LHCN-M2 (cell line): ENCODE measurements at places on chromosomes 3 and 15. TPM values are rescaled to one million over a fixed set of nuclear protein-coding genes. Genes with fewer than 3 reads are reported as not detected.

DNA sequence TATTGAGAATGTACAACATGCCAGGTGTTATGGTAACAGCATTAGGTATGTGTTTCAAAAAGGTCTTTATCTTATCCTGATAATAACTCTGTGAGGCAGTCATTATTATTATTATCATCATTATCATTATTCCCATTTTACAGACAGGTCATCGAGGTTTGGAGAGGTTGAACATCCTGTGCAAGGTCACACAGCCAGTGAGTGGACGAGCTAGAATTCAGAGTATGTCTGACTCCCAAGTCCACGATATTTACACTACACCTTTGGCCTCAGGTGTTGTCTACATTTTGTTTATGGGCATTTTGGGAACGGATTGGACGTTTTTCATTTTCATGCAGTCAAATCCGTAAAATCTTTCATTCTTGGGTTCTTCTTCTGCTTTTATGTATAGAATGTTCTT lies 24.0 kb downstream of the GLDN start:
- DNase-seq: no peak

CCR9 gene
- not detected in 2 replicates for total RNA-seq

DNA sequence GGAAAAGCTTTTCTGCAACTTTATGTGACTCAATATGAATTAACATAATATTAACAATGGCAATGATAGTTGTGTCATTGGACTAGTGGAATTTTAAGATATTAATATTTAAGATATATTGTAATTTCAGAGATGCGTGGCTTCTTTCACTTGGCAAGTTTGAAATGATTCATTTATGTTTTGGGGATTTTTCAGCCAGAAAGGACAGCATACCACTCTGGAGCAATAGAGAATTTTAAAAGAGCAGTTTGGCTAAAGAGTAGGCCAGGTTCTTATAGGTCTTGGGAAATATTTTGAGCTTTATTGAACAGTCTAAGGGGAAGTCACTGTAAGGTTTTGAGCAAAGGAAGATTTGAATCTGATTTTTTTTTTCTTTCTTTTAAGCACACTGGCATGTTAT lies 16.5 kb downstream of the GMPS start:
- DNase-seq: no peak

SCG3 gene
- total RNA-seq: not detected in 2 replicates

GRCh38 chr3:146326875-146327543 lies 76.1 kb upstream of the PLSCR4 start:
- peak; percentile 71 for DNase-seq

COMMD2 gene
- total RNA-seq: 24.6 and 38.8 TPM in 2 replicates

- no peak for DNase-seq
Measured at GRCh38 chr3:120741320-120741719, 996 bp downstream of the RABL3 start.

CORO2B gene
- total RNA-seq: 18.3 and 20.3 TPM in 2 replicates

GOLGA6L10 gene
- total RNA-seq: 0.77 and 0.80 TPM in 2 replicates

DNA sequence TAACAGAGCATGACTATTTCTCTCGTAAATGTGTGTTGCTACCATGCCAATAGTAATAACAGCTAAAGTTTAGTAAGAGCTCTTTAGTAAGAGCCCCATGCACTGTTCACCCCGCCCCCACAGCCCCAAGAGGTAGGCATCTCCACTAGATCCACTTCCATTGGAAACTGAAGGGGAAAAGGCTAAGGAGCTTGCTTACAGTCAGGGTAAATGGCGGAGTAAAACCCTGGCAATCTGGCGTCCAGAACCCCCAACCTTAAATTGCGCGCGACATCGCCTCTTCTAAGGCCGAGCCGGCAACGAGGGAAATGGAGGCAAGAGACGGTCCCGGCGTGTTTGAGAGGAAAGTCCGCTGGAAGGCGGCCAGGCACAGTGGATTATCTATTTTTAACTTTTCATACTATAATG lies 654 bp upstream of the C3orf38 start:
- DNase-seq: peak; percentile 40

- DNase-seq: no peak
Measured at GRCh38 chr3:128546646-128547045, 53.6 kb upstream of the GATA2 start.

GRCh38 chr3:190074817-190075216 lies 45.9 kb downstream of the P3H2 start:
- DNase-seq: no peak

GRCh38 chr3:138941259-138941885 lies 5.6 kb downstream of the FOXL2 start:
- DNase-seq: peak; percentile 20

DNA sequence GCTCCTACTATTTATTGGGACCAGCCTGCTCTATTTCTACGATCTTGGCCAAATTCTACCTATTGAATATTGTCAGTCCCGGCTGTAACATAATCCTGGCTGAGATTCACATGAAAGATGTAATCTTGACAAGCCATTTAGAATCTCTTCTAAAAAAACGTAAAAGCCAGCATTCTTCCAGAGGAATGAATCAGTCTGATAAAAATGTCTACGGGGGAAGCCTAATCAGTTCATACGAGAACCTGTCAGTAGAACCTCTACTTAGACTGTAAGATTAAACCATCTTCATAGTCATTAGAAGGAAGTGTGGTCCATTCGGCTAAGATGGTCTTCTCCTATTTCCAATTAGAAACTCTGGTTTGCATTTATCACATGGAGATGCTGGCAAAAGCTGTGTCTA lies 147.2 kb upstream of the WNT5A start:
- DNase-seq: no peak

AGBL1 gene
- total RNA-seq: under 0.01 TPM in 1 of 2 replicates, not detected in the other

AGTR1 gene
- 5.1 and 6.4 TPM in 2 replicates for total RNA-seq

GRCh38 chr3:52830535-52831258 lies at the start of gene ITIH4:
Gene ITIH4, minus strand, starts transcription at chr3:52830672. Its CDS starts 30 bp downstream, at chr3:52830642.
- DNase-seq: no peak

C3orf49 gene
- not detected in 2 replicates for total RNA-seq

DNA sequence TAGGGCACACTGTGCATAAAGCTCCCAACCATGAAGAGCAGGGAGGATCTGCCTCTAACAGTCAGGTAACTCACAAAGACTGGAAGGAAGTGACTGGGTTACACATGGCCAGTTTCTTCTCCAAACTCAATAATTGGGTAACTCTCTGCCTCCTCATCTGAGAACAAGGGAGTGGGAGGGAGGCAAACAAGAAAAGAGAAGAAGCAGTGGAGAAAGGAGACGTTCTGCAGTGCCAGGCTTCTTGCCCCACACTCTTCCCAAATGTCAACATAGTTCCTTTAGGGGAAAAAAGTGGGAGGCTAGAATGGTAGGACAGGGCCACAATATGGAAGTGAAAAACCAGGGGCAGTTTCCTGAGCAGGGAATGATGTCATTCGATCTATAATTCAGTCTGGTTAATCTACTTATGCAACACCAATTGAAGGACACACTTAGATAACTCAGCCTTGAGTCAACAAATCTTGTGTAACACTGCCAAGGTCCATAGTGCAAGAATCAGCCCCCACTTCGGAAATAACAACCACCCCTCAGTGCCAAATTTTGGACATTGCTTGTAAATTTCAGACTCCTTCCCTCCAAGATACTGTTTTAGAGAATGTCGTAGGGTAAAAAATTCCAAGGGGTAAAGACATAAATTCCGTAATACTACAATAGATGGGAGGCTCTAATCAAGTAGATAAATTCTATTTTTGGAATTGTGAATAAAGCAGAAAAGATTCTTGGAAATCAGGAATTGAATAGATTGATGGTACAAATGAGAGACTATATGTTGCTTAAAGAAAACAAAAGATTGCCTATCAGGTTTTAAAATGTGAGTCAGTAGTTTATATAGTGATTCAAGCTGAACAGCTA lies 143.0 kb downstream of the LPP start:
- peak; percentile 61 for DNase-seq

USP50 gene
- not detected in 2 replicates for total RNA-seq

GRCh38 chr3:106124818-106125217 lies 256.0 kb upstream of the CBLB start:
- DNase-seq: no peak

DNA sequence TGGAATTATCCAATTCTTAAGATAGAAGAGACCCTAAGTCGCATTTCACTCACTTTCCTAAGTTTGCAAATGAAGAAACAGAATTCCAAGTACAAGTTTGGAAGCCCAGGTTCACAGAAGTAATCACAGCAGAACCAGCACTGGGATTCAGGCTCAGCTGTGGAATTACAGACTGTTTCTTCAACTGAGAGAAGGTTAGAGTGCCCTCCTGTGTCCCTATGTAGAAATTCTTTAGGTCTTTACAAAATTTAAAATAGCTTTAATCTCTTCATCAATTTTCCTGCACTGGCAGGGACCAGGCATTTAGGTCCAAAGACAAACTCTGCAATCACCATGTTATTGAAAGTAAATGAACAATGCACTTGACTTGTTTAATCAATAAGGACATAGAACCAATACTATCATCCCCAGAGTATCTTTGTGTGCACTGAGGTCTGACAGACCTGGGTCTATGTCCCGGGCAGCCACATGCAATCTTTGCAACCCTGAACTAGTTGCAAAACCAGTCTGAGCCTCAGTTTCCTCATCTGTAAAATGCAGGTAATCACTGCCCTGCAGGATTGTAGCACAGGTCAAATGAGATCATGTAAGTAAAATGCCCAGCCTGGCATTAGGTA lies 96.3 kb upstream of the ZBED2 start:
- DNase-seq: peak; percentile 60

DNA sequence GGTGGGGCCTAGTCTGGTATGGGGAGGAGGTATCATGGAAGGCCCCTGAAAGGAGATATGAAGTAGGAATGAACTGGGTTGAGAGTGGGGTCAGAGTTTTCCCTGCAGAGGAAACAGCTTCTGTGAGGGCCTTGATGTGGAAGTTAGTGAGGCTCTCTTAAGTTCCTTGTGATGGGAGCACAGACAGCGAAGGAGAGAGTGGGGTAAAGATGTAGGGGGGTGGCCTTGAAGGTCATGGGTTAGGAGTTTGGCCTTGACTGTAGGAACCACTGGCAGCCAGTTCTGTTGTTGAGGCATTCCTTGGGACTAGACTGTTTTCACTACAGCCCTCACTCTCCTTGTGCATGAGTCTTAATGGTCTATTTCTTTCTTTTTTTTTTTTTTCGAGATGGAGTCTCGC lies 77.8 kb upstream of the NMNAT3 start:
- DNase-seq: no peak

DNA sequence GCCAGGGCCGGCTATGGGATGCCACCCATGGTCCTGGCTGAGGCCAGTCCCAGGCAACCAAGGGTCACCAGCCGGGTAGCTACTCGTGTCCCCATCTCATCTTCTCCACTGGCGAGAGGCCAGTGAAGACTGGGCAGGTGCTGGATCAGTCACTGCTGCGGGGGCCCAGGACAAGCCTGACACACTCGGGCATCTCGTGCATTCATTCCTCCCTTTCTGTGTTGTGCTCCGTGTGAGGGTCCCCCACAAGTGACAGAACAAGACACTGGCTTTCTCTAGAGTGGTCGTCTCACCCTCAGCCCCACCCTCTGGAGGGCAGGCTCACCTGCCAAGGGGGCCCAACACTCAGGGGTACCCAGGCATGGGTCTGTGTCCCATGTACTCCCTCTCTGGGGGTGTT lies 48.4 kb downstream of the ROPN1B start:
- DNase-seq: no peak

IL17RD gene
- total RNA-seq: 0.51 and 0.92 TPM in 2 replicates

DNA sequence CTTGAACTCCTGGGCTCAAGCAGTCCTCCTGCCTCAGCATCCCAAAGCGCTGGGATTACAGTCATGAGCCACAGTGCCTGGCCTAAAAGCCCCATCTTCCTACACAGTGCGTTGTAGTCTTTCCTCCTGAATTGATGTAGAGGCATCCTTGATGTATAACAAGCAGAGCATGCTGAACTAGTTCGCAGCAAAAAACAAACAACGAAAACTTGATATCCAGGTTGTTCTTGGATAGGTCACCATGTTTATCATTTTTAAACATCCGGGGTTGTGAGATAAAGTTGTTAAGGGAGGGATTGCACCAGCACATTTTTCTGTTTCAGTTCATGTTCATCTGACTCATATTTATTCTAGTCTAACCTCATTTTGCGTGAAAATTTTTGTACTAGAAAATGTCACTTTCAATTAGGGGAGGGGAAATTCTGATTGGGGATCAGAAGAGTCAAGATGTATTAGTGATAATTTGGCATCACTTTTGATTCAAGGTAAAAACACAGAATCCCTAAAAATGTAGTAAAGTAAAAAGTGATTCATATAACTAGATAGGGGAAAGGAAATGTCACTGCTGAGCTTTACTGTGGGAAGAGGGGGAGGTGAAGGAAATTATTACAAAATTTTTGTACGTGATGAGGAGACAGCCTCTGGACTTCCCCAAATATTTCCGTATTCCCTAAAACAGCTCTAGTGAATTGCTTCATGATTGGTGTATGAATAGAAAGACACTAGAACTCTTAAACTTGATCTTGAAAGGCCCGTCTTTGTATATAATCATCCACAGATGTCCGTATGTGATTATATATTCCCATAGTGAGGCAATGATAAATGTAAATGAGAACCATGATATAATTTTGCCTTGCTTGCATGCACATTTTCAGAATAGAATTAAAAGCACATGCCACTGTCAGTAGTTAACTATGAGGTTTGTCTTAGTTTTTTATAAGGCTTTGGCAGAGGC lies 22.9 kb downstream of the RAB8B start:
- DNase-seq: peak; percentile 51

DNA sequence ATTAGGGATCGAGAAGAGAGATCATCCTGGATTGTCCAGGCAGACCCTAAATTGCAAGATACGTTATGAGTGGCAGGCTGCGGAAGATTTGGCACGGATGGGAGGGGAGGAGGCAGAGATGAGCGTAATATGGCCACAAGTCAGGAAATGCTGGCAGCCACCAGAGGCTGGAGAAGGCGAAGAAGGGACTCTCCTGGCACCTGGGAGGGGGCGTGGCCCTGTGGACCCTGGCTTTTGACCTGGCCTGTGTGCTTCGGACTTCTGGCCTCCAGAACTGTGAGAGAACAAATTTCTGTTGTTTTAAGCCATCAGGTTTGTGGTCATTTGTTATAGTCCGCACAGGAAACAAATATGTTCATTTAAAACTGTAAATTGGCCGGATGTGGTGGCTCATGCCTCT lies 31.9 kb upstream of the IGF1R start:
- no peak for DNase-seq

DUOXA1 gene
- not detected in 2 replicates for total RNA-seq

PP2D1 gene
- not detected in 2 replicates for total RNA-seq

CCNB2 gene
- total RNA-seq: 130 and 138 TPM in 2 replicates

GRCh38 chr15:52682781-52683180 lies 3.6 kb upstream of the ATOSA start:
- DNase-seq: no peak

DNA sequence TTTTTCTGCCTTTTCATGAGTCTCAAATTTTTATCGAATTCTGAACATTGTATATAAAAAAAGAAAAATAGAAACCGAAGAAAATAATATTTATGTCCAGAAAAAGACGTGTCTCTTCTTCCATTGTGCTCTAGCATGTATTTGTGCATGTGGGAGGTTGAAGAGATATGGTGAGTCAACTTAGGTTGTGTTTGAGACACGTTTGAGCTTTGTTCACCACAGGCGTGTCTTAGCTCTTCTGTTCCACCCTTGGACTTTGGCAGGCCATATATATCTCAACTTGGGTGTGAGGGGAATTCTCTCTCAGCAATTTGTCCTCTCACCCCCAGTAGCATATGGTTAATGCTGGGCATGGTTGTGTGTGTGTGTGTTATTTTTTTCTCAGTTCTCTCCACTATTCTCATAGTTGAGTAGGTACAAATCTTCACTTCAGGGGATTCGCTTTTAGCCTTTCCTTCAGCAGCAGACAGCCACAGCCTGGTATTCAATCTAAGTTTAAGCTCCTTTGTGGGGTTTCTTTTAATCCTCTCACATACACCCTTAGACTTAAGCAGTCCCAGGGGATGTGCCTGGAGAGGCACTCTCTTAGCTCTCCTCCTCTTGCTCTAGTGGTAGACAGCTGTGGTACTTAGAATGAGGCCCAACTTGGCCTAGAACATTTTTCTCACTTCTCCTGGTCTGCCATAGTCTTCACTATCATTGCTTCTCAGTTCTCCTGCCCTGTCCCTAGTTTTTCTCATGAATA lies 286.5 kb upstream of the RBMS3 start:
- DNase-seq: no peak

SCAMP5 gene
- total RNA-seq: 0.51 and 0.98 TPM in 2 replicates

ACKR2 gene
- total RNA-seq: 0.11 TPM in 1 of 2 replicates, not detected in the other
